ENCODE measurements at places on chromosomes 11 and 22. TPM values are rescaled to one million over a fixed set of nuclear protein-coding genes. Genes with fewer than 3 reads are reported as not detected.

The ELFN2 gene
- total RNA-seq = 6.3 TPM

The IL10RA gene
- 0.60 TPM for total RNA-seq

The ANO9 gene
- total RNA-seq = 9.2 TPM

The OR51I1 gene
- not detected for total RNA-seq

The TMEM45B gene
- 0.50 TPM for total RNA-seq

The NPAS4 gene
- total RNA-seq = not detected

The ROBO3 gene
- 12.2 TPM for total RNA-seq
